Substantia nigra (tissue), 51 donors: ENCODE measurements at places on chromosomes 1 and 21.
A peak's percentile ranks its signal among the peaks of the same experiment; 100 is the strongest.

DNA sequence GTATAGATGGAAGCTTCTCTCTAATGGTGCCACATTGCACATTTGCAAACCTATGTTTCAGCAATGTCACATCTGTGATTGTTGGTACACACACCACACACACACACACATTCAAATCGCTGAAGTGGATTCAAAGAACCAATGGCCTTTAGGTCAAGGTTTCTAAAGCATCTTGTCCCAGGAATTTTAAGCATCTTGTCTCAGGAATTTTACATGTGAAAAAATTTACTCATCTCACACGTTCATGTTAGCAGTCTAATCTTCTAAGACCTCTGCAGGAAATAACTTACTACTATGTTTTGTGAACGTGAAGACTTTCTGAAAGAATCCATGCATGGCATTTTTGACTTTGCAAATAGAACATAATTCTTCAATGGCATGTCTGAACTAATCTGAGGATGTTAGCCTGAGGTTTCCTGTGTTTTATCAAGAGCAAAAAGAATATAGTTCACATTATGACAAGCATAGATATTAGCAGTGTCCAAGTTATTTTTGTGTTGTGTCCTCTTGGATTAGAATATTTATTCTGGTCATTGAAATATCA is 125.1 kb downstream of the CYYR1 start:
- no peak for DNase-seq

DNA sequence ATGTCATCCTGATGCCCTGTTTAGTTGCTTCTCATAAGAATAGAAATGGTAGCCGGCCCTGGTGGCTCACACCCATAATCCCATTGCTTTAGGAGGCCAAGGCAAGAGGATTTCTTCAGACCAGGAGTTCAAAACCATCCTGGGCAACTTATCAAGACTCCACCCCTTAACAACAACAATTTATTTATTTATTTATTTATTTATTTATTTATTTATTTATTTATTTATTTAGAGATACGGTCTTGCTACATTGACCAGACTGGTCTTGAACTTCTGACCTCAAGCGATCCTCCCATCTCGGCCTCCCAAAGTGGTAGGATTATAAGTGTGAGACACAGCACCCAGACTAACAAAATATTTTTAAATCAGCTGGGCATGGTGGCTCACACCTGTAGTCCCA is 4.0 kb downstream of the MT1HL1 start:
- DNase-seq, result no peak

- peak; percentile 36 for DNase-seq
Measured at GRCh38 chr1:31154632-31155215, 85.0 kb downstream of the NKAIN1 start.

- DNase-seq, result no peak
Measured at GRCh38 chr1:168259567-168259966, 21.1 kb upstream of the TBX19 start.

DNA sequence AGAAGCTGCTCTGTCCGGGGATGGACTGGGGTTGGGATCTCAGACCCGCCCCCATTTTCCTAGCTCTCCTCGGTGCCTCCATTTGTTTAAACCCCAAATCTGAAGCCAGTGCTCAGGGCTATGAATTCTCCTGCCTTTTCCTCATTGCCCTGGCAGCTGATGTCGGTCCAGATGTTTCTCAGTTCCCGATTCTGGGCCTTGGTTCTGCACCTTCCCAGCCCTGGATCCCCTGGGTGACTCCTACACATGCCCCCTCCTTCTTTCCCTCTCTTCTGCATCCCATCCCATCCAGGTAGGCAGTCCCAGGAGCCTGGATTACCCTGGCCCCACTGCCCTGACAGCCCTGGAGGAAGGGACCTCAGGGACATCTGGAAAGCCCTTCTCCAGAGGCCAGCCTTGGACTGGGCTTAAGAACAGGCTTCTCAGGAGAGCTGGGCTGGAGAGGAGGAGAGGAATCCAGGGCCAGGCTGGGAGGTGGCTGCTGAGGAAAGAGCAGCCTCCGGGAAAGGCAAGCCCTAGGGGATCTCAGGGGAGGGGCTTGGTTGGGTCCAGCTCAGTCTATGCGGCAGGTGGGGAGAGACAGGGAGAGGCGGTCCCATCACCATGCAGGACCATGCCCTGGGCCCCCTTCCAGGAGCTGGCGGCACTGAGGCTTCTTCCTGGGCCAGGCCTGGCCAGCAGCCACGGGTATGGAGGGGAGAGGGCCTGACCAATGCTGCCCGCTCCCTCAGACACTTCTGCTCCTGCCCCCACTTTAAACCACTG is 6.8 kb upstream of the EPS8L3 start:
- DNase-seq, result peak; percentile 64
